ENCODE measurements at places on chromosomes 6 and 20.

DNA sequence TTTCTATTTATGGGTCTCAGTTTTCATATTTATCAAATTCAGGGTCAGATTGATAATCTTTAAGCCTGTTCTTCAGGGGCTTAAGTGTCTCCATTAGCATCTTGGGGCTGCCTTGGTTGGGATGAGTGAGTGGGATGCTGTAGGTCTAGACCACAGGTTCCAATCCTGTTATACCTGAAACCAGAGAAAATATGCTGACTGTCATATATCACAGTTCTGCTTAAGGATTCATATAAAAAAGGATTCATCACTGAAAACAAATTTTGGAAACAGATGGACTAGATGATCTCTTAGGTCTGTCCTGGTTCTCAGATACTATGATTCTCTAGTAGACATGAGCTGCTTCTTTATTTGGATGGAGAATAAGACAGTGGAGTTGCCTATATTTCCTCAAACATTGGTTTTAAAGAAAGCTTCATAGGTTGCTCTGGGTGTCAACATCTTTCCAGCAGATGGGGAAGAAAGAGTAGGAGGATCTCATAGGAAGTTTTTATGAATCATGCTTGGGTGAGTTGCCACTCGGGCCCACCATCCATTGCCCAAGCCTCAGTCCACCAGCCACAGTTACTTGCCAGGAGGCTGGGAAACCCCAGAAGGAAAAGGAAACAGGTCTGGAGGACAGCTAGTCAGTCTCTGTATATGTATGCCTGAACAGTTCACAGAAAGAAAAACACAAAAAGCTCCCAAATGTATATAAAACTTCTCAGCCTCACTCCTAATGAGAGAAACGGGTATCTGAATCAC, 42.9 kb upstream of the MAP7 start:
- no peak for DNase-seq

DNA sequence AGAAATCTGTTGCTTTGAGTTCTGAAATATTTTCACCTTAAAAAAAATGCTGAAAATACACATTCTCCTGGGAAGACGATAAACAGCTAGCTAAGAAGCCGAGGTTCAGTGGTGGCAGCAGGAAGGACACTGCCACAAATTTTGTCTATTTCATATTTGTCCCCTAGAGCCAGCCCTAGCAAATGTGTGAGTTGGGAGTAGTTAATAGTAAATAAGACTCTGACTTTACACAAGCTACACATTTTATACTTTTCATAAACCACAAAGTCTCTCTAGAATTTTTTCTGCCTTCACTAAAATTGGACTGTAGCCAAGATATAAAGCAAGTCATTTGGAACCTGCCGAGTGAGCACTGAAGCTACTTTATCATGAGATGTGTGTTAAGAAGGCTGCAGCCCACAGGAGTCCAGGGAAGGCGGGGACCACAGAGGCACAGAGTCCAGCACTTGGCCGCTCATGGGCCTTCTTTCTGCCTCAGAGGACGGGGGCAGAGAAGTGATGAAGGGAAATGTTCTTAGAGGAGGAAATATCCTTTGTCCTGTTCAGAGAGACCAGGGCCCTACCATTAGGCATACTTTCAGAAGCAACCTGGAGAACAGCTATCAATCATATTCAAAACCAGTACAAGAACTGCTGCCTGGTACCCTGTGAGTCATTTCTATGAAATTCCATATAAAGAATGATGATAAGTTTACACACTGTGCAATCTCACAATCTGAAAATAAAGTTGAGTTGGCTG, 241.7 kb upstream of the TAB2 start:
- no peak for DNase-seq

DNA sequence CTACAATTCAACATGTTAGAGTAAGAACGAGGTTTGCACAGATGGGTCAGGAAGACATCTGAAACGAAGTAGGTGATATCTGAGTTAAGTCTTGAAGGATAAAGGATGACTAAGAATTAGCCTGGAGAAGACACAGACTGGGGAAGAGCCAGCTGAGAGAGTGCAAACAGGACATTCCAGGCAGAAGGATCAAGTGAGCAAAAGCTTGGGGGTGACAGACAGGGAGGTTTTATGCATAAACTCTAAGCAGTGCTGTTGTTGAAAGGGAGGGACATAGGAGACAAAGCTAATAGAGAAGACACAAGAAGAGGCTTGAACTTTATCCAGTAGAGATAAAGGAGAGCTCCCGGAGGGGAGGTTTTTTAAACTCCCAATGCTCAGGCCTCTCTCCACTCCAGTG, 15.0 kb upstream of the ETV7 start:
- no peak for DNase-seq

DNA sequence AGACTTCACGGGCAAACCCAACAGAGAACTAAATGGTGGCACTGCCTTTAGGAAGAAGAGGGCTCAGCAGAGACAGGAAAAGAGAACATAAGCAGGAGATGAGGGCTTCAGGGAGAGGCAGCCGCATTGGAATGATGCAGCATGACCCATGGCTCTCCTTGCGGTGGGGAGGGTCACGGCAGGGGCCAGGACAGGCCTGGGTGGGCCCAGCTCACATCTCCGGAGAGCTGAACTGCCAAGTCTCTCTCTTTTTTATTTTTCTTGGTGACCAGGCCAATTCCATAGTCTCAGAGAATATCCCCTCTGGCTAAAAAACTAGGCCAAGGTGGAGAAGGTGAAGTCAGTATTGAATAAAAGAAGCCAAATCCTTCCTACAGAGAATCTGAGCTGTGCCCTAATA, 77.5 kb upstream of the TRAF3IP2 start:
- no peak for DNase-seq

- DNase-seq, result no peak
Observed at GRCh38 chr6:98687752-98688151, 146.6 kb upstream of the POU3F2 start.

GRCh38 chr6:131967948-131968347, 16.8 kb upstream of the CCN2 start:
- DNase-seq, result no peak

Measured in HuH-7.5 (cell line).